ENCODE measurements at places on chromosomes 5 and 9.

GRCh38 chr5:151236888-151237287 is 13.0 kb upstream of the CCDC69 start:
- no peak for DNase-seq

GRCh38 chr9:90906316-90907055 is 104.9 kb downstream of the SYK start:
- no peak for DNase-seq

DNA sequence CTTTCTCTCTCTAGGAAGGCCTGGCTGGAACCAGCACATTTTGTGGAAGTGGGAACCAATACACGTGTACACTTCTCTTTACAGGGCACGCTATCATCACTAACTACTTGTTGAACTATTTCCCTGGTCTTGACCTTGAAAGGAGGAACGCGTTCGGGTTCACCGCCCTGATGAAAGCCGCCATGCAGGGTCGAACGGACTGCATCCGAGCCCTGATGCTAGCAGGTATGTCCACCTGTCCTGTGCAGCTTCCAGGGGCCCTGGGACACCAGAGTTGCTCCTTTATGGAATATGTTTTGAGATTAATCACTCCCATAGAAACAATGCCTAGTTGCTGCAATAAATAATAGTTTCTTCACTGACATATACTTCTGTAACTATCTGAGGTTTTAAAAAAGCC is 74.1 kb downstream of the ANKRD33B start:
- no peak for DNase-seq

DNA sequence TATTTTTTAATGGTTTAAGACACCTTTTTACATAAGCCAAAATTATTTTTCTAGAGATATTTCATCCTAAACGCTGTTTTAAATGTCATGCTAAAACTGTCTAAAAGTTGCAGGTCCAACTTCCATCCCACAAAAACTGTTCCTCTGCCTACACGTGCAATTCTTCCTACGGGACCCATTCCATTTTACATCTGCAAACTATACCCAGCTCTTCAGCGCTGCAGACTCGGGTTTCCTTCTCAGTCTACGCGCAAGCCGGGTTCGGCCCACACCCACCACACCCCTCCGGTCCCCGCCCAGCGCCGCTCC is 8.7 kb downstream of the RANBP6 start:
- no peak for DNase-seq

DNA sequence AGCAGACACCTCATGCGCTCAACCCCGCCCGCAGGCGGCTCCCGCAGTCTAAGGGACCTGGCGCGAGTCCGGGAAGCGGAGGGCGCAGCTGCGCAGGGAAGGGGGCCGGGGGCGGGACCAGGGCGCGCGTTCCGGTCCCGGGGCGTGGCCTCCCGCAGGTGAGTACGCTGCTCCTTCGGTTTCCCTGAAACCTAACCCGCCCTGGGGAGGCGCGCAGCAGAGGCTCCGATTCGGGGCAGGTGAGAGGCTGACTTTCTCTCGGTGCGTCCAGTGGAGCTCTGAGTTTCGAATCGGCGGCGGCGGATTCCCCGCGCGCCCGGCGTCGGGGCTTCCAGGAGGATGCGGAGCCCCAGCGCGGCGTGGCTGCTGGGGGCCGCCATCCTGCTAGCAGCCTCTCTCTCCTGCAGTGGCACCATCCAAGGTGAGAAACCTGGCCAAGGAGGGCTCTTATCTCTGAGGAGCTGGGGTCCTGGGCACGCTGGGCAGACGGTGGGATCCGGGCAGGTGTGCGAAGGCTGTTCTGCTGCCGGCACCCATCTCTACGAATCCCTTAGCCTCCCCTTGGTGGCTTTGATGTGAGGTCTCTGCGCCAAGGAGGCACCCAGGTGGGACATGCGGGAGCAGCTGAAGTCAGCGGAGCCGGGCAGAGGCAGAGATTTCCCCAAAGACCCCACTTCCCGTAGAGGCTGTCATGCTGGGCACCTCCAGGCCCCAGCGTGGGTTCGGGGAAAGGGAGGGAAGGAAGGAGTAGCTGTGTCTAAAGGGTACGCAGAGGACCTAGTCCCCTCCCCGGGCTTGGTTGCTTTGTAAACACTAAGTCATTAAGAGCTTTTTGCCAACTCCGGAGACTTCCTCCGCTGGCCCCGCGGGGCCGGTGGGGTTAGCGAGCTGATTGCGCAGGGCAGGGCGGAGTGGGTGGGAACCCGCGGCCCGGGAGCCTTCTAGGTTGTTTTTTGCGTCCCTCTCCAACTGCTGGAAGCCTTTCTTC is at the start of gene F2RL1:
Gene F2RL1 (plus strand): TSS at position 187 of the 988 bp plus-strand sequence. CDS start 153 bp downstream, at position 340.
- DNase-seq: peak; percentile 98

DNA sequence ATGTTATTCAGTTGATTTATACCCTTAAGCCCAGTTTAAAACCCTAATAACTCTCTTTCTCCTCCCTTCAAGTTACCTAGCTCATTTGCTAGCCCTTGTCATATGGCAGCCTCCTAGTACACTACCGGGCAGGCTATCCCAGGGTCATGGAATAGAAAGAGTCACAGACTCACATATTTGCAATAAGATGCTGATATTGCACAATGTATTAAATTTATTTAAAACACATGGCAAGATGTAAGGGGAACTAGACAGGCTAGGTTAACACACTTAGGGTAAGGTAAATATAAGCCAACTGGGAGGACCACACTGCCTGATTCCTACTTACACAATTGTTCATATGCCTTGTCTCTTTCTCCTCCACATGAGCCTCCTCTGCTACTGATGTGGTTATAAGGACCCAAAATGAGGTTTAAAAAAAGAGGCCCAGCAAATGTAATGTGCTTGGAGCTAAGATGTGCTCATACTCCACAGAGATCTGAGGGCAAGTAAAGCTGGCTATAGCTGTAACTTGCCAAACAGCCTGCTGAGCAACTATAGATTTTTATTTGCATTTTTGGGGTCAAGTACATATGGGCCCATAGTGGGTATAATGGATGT is 130.0 kb downstream of the ENC1 start:
- no peak for DNase-seq

GRCh38 chr5:1437876-1438559 is 7.2 kb downstream of the SLC6A3 start:
- peak; percentile 61 for DNase-seq

DNA sequence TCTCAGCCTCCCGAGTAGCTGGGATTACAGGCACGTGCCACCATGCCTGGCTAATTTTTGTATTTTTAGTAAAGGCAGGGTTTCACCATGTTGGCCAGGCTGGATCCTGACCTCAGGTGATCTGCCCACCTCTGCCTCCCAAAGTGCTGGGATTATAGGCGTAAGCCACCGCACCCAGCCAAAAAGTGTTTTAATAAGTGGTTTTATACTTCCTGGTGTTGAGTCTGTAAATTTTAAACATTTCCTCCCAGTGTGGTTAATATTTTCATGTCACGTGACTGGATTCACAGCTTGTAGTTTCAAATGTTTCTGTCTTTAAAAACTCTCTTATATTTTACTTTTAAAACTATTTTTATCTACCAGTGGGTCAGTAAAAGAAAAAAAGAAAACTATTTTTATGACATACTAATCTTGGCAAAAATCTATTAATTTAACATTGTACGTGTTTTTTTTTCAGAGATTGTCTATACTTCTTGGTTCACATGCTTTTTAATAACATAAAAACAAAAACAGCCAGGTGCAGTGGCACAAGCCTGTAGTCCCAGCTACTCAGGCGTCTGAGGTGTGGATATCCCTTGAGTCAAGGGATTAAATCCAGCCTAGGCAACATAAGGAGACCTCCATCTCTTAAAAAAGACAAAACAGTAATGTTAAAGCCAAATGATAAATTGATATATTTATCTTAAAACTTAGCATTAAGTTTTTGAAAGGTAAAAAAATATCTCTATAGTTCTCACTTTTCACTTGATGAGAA is 117.1 kb downstream of the DMXL1 start:
- DNase-seq: no peak

DNA sequence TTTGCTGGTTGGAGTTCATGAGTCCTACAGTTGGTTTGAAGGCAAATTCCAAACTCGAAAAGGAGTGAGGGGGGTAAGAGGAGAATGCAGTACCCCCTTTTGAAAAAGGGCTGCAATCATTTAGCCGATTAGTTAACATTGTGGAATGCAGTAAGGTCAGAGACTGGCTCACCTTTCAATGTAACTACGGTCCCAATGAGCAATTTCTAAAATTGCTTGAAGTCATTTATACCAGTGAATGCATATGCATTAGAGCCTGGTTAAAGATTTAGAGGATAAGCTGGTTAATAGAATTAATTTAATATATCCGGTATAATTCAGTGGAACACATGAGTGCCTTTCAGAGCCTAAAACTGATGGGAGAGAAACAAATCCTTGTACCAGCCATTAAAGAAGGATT is 172.6 kb upstream of the PAPPA start:
- no peak for DNase-seq

GRCh38 chr5:76556511-76557221 is 66.5 kb downstream of the F2RL2 start:
- no peak for DNase-seq

DNA sequence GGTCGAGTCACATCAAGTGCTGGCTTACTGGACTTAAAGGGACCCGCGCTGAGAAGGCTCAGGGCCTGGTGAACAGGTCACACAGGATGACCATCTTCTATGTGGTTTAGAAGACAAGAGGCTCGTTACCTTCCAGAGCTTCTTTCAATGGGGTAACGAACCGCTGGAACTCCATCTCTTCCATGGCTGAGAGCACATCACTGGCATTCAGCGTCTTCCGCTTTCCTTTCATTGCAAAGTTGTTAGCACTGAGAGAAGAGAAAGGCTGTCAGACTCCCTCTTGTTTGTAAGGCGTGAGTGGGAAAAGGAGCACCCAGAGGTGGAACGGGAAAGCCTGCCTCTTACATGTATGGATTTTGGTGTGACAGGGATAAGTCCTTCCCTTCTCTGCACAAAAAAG is 994 bp downstream of the POLE3 start:
- DNase-seq: no peak

DNA sequence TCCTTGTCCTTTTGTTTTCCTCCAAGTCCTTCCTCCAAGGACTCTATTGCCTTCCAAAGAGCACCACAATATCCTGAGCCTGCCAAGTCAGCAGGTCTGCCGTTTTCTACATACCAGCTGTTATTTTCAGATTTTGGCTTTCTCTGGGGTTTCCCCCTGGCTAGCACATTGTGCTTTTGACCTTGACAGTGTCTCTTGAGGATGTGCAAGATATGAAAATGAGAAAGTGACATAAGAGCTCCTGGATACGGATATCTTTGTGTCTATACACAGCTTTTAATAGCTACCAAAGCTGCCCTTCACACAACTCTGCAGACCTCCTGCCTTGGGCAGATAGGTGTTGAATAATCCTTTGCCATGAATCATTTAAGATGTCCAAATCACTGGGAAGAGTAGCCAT is 67.0 kb downstream of the HAPLN1 start:
- no peak for DNase-seq

DNA sequence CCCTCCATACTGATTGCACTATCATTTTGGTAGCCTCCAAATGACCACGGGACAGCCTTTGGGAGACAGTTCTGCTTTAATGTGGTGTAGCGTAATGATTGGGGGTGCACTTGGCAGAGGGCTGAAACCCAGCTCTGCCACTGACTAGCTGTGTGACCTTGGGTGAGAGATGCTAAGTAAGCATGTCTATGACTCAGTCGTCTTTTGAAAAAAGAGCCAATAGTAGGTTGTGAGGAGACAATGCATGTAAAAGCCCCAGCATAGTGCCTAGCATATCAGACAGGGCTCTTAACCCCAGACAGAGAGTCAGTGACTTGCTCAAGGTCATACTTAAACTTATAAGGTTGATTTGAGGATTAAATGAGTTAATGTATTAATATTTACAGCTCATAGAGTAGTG is 18.0 kb upstream of the CXCL14 start:
- DNase-seq: no peak

DNA sequence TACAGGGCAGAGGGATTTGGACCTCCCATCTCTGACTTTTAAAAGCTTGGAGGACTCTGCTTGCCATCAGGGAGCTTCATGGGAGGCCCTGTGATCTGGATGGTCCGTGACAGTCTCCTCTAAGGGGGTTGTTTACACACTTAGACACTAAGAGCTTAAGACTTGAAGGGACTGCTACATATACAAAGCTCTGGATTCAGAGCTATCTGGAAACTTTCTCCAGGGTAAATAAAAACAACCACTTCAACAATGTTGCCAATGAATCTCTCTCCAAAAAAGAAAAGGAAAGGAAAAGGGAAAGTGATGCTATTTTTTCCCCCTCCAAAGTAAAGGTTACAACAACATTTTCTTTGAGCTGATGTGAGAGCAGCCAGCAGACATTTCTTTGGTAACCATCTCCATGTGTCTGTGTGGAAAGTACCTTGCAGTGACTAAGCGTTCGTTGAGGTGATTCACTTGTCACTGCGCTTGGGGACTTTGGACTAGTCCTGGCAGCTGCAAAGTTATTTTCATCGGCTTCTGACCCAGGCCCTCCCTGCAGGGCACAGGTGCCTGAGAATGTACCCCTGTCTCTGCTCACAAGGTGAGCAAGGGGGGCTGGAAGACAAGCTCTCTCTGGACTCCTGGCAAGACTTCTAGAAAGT is 262.1 kb upstream of the KLF4 start:
- DNase-seq: no peak

- no peak for DNase-seq
Observed at GRCh38 chr9:18941060-18941740, 91.8 kb downstream of the SAXO1 start.

DNA sequence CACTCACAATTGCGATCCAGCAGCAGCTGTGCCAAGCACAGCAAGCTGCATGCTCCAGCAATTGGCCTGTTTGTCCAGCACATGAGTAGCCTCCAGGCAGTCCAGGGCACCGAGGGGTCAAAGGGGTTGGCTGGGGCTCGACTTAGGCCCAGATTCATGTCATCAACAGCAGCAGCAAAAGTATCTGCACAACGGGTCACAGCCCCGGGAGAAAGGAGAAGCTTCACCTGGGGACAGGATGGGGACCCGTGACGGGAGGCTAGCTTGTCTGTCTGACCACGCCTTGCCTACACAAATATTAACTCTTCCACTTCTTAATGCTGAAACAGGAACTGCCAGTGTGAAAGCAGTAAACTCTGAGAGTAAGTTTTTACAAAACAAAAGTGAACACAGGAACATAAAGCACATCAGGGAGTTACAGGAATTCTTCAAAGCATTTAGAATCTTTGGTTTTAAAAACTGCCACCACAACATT is 191.2 kb downstream of the PIK3R1 start:
- DNase-seq: no peak

GRCh38 chr9:130759738-130760137 is 66.2 kb downstream of the EXOSC2 start:
- DNase-seq: no peak

- DNase-seq: no peak
Observed at GRCh38 chr9:27337236-27337635, 40.3 kb upstream of the EQTN start.

Data from RWPE2 (cell line).